Activated CD4-positive, alpha-beta T cell treated with anti-CD3 and anti-CD28 coated beads, Interleukin-10, Interleukin-2, amounts not matched to agents 100 ng/mL and 50 ng/mL, durations not matched to agents 16 hours and 8 hours (primary cell): ENCODE measurements at places on chromosomes 1 and 21.

DNA sequence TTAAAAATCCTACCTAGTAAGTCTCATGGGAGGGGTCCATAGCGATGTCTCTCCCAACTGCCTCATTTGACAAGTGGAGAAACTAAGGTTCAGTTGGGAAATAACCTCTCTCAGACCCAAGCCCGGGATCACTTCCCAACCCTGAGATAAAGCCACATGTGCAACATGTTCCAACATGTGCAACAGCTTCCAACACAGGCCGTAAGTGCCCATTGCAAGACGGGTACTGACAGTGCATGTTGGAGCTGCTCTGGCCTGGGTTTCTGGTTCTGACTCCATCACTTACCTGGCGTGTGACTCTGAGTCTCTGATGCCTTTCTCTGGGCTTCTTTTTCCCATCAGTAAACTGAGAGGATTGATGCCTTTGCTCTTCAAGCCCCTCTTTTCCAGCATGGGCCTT lies 38.0 kb upstream of the FOXO6 start:
- no peak for DNase-seq

DNA sequence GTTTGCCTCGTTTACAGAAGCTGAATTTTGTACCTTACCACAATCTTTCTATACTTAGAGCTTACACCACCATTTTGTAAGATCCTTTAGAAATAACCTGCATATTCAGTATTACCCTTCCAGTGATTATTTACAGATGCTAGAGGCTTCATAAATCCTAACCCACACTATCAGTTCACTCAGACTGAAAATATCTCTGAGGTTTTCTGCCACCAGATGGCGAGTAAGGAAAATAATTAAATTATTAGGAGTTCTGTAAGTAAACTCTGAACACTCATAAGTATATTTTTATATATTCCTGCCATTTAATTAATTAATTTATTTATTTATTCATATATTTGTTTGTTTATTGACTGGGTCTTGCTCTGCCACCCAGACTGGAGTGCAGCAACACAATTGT lies 1635.2 kb downstream of the PLA2G4A start:
- DNase-seq, result no peak

DNA sequence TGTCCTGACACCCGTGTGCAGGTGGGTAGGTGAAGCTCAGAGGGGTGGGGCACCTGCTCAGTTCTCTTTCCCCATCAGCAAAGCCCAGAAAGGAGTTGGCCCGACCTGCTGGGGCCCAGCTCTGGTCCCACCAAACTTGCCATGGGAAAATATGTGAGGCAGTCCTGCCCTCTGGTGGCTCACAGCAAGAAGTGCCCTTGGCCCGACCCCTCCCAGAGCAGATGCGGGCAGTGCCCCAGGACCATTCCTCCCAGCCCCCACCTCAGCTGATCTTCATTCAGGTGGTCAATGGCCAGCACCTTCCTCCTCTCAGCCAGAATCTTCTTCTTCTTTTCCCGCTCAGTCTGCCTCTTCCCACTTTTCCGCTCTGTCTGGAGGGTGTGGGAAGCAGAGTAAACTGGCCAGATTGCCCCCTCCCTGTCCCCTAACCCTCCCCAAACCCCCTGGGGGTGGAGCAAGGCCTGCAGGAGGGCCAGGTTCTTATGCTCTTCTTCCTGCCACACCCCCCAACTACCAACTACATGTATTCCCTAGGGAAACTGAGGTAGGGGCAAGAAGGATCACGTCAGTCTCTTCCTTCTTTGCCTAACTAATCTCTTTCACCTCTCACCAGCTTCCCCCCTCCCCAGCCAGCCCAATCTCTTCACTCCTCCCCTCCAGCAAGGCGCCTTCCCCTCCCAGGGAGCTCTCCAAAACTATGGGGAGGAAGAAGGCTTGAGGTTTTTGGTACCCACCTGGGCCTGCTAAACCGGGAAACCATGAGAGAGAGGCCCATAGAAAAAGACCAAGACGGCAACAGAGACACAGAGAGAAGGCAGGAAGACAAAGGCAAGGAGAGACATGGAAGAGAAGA lies 15.6 kb downstream of the TNNT2 start:
- DNase-seq, result peak; percentile 41

DNA sequence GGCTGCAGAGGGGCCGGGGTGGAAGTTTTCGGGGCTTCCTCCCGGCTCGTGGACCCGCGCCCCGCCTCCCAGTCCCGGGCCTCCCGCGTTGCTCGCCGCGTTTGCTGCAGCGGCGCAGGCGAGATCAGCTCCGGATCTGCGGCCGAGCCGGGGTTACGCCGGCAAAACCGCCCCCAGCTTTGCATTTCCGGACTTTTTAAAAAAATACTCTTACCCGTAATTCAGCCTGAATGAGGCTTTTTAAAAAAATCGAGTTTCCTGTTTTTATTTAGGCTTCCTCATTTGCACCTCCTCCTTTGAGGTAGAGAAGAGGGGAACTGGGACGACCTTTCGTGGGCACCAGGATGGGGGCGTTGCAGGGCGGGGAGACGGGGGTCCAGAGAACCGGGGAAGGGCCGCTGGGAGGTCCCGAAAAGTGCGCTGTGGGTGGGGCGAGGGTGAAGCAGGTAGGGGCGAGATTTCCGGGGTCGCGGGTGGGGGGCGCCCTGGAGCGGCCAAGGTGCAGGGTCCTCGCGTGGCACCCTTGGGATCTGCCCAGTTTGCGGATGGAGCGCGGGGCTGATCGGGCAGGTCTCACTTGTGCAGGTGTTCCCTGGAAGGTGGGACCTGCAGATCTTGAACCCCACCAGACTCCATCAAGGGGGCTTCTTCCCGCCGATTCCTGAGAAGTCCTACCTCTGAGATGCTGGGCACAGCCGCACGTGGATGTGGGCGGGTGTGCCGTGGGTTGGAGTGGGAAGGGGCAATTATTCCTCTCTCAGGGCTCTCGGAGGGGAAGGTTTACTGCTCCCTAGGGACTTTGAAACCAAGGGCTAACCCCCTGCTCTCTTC lies 1.1 kb downstream of the PIK3CD start:
- peak; percentile 78 for DNase-seq

- DNase-seq, result no peak
Measured at GRCh38 chr1:178102218-178102617, 8.3 kb downstream of the RASAL2 start.

- DNase-seq, result no peak
Measured at GRCh38 chr1:39158327-39159086, 46.0 kb upstream of the MACF1 start.

GRCh38 chr1:241749041-241749944 lies 97.2 kb downstream of the WDR64 start:
- no peak for DNase-seq

- no peak for DNase-seq
Measured at GRCh38 chr21:25862112-25862511, 127.3 kb downstream of the GABPA start.

GRCh38 chr1:103336408-103336807 lies 189.1 kb upstream of the RNPC3 start:
- no peak for DNase-seq
